ENCODE measurements at places on chromosomes 1 and 21.

GRCh38 chr1:8211883-8212579 lies 105.9 kb upstream of the SLC45A1 start:
- DNase-seq: peak; percentile 43

DNA sequence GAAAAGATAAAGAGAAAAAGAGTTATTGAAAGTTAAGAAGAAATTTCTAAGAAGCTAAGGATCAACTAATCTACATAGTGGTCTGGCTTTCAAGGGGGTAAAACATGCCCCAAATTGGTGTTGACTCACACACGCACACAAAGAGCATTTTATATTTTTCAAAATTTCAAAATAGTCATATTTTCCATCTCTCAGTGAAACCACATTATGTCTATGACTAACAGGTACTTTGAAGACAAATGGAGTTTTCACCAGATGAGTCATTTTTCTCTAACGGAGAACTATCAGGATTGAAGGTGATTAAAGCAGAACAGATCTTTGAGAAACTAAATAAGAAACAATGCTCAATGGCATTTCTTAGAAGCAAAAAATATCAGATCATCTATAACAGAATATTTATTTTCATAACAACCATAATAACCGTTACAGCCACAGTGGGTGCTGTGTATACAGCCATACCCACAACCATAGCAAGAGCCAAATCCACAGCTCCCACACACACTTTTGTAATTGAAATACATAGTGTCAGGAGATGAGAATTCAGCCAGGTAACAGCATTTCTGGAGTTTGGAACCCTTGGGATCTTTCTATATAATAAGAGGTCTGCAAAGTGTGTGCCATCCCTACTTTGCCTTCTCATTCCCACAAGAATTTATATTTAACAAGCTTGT lies at the start of gene KRTAP21-3:
KRTAP21-3 (minus strand) TSS at position 539 of the 671 bp plus-strand sequence; CDS start at position 521, 18 bp downstream.
- no peak for DNase-seq

GRCh38 chr1:193335806-193336428 lies 149.5 kb upstream of the B3GALT2 start:
- DNase-seq: no peak

- no peak for DNase-seq
Observed at GRCh38 chr1:20308569-20308968, 17.9 kb downstream of the VWA5B1 start.
